Pulmonary artery endothelial cell (primary cell): ENCODE measurements at places on chromosomes 13 and 19. TPM values are rescaled to one million over a fixed set of nuclear protein-coding genes. Genes with fewer than 3 reads are reported as not detected.

DNA sequence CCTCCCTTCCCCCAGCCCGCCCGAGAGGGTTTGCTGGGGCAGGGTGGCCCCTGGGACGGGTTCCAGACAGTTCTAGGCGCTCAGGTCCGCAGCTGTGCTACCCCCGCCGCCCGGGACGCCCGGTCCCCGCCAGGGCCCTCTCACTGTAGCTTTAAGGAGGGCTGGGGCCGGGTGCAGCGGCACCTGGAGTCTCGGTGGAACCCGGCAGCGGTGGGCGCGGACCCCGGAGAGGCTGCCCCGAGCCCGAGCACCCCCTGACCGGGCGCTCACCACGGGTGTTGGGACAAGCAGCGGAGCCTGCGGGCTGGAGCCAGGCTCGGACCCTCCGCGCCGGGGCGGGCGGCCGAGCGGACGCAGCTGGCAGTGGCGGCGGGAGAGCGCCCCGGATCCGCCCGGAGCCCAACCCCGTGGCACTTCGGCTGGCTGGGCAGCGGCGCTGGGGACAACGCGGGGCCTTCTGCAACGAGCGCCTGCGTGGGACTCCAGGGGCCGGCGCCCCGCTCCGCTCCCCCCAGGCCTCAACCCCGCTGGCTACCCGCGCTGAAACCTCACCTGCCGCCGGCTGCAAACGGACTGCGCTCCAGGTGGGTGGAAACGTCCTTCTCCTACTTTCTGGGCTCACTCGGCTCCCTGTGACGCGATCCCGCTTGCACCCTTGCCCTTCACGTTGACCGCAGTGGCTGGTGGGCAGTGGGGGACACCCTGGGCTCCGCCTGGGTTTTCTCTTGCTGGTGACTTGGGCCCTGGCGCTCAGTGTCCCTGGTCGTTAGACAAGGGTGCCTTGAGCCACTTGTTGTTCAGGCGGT lies 81.1 kb downstream of the ZNF429 start:
- no peak for DNase-seq

- DNase-seq: no peak
Observed at GRCh38 chr13:98260357-98261164, 83.5 kb upstream of the RNF113B start.

DNA sequence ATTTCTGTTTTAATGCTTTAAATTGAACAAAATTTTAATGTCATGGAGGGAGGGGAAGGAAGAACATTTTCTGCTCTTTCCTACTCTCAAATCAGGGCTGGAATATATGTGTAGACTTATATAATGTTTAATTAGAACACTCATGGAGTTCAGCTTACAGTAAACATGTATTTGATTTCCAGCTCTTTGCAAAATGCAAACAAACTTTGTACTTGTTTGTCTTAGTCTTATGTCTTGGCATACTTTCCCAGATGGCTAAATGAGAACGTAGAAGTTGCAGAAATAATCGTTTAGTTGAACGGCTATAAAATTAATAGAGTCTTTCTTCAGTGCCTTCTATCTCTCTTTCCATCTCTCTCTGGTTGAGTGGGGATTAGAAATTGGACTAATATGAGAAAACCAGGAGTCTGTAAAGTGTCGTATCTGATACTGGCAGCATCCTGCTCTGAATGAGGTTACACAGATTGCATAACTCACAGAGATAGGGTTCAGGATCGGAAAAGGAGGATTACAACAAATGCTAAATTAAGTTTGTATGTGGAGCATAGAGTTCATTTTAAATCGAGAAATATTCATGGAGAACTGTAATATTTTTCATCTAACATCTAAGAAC lies 82.3 kb downstream of the FGF9 start:
- DNase-seq: no peak

GRCh38 chr13:66693656-66694055 lies 536.5 kb downstream of the PCDH9 start:
- DNase-seq: no peak

- DNase-seq: no peak
Observed at GRCh38 chr19:16084067-16084685, 7.9 kb downstream of the TPM4 start.

GRCh38 chr19:53898636-53899341 lies 10.3 kb upstream of the CACNG7 start:
- no peak for DNase-seq

GRCh38 chr19:6947745-6948144 lies 60.4 kb downstream of the ADGRE1 start:
- DNase-seq: peak; percentile 83

DNA sequence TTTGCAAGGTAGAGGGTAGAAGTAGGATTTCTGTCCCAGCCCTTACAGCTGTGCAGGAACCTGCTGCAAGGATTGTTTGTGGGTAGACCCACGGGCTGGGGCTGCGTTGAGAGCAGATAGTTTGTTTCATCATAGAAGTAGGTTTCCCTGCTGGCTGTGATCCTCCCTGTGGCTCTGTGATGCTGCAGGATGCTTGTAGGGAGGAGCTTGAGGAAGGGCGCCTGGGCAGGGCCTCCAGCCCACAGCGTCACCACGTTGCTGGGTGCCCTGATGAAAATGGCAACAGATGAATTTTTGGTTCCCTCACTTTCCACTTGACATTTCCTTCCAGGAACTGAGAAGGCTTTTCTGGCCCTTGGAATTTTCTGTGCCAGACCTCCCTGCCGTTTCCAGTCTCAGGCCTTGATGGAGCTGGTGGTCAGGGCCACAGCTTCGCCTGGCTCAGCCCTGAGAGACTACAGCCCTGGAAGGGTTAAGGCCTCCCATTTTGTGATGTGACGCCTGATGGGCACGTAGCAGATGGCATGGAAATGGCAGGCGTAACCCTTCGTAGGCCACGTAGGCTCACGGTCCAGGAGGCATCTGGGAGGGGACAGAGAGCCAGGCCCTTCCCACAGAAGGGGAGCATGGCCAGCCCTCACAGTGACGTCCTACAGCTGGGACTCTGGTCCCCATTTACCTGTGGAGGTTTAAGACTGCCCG lies 42.2 kb downstream of the GATAD2A start:
- DNase-seq: no peak

Gene ARRDC5
- not detected in 2 replicates for total RNA-seq

- DNase-seq: no peak
Observed at GRCh38 chr19:37452500-37453245, 14.6 kb downstream of the ZNF569 start.

DNA sequence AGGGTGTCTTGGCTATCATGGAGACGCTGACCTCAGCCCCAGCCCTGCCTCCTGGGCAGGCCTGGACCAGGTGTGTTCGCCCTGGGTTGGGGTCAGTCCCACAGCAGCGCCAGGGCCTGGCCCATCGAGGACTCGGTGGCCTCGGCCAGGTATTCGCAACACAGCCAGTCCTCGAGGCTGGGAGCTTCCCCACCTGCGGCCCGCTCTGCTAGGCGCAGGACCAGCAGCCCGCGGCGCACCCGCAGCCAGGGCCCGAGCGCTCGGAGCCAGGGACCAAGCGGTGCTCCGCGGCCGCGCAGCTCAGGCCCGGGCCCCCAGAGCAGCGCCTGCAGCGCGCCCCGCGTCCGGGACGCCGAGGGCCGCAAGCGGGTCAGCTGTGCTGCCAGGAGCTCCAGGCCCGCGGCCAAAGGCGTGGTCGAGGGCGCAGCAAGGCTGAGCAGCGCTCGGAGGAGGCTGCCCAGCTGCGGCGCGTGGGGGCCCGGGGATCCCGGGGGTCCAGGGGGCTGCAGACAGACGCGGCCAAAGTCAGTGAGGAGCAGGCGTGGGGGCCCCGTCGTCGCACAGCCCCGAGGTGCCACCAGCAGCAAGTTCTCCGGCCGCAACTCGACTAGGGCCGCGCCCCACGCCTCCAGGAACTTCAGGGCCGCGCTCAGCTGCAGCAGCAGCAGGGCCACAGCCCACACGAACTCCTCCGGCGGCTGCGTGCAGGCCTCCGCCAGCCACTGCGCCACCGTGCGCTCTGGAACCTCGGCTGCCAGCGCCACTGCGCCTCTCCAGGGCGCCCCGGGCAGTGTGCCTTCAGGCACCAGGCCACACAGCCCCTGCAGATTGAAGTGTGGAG lies 6.2 kb downstream of the PEAK3 start:
- no peak for DNase-seq

DNA sequence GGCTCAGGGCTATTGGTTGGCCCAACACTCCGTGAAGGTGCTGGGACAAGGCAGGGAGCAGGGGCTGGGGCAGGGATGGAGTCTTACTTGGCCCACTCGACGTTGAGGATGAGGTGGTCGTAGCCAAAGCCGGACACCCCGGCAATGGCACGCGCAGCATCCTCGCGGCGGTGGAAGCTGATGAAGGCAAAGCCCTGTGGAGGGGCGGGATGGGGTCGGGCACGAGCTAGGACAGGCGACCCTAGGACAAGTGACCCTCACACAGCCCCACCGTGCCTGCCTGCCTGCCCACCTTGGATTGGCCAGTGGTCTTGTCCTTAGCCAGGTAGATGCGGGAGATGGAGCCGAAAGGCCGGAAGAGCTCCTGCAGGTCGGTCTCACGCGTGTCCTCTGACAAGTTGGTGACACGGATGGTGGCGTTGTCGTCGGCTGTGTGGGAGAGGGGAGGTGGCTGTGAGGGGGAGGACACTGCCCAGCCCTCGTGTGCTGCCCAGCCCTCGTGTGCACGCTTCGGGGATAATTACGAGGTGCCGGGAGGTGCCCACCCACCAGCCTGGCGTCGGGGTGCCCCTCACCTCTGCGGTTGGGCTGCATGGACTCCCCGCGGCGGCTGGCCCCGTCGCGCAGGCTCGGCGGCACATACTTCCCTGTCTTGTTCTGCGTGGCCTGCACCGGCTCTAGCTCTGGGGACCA lies 4.0 kb downstream of the P2RY11 start:
- no peak for DNase-seq

Gene DMKN
- total RNA-seq: not detected in 2 replicates
